ENCODE measurements at places on chromosomes 7 and 10.
A peak's percentile ranks its signal among the peaks of the same experiment; 100 is the strongest.

GRCh38 chr10:34719746-34720145 lies 95.3 kb downstream of the PARD3 start:
- DNase-seq: no peak

- no peak for DNase-seq
Observed at GRCh38 chr7:26419198-26419597, 127.5 kb downstream of the SNX10 start.

GRCh38 chr10:100814751-100815474 lies 69.5 kb downstream of the PAX2 start:
- no peak for DNase-seq

GRCh38 chr10:14374745-14375445 lies 44.2 kb upstream of the FRMD4A start:
- no peak for DNase-seq

DNA sequence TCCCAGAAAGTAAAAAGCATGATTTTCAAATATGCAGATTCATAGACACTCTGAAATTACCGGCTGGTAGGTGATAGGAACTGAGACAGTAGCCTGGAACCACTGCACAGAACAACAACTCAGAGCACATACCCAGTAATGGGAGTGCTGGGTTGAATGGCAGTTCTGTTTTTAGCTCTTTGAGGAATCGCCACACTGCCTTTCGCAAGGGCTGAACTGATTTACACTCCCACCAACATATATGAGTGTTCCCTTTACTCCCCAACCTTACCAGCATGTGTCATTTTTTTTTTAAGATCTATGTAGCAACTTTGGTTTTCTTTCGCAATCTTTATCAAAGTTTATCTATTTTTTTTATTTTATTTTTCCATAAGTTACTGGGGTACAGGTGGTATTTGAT lies 358.8 kb downstream of the CALN1 start:
- no peak for DNase-seq

GRCh38 chr7:42534441-42534840 lies 297.4 kb upstream of the GLI3 start:
- no peak for DNase-seq

DNA sequence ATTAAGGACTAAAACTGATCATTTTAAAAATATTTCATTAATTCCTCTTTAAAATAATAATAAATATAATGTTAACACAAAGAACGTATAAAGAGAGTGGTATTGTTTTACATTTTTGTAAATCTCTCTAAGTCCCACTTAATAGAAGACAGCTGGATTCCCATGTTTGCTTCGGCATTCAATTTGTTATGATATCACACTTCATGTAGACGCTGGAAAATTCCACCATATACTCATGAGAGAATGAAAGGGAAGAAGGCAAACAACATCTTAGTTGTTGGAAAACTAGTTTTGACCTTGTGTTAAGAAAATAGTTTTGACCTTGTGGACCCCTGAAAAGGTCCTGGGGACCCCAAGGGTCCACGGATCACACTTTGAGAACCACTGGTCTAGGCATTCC lies 85.3 kb upstream of the MGMT start:
- no peak for DNase-seq

DNA sequence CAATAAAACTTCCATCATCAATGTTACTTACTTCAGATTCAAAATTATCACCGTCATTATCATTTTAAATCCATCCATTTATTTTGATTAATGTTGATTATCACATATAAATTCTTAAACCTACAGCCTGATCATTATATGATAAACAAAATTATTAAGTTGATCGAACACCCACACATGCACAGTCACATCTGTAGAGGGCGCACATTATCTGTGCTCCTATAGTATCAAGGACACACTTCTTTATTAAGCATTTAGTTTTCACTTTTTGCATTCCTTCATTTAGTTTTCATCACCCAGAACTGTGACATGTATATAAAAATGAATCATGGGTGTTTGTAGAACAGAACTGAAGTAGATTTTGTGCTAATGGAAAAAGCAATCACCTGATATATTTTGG lies 26.2 kb upstream of the ZNF716 start:
- no peak for DNase-seq

DNA sequence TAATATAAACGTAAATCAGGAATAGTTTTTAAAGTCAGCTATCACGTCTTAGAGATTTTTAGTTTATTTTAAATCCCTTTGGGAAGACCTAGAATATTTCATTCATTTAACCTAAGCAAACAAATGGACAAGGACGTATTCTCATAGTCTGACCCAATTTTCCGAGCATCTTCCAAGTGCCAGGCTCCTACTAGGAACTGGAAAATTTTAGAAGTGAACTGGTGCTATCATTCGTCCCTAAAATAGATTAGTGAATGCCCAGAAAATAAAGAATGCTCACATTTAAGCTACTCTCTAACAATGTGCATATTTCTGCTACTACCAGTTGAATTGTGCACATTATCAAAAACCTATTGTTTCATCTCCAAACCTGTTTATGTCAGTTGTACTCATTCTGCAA lies 120.1 kb downstream of the ZFAND4 start:
- no peak for DNase-seq

DNA sequence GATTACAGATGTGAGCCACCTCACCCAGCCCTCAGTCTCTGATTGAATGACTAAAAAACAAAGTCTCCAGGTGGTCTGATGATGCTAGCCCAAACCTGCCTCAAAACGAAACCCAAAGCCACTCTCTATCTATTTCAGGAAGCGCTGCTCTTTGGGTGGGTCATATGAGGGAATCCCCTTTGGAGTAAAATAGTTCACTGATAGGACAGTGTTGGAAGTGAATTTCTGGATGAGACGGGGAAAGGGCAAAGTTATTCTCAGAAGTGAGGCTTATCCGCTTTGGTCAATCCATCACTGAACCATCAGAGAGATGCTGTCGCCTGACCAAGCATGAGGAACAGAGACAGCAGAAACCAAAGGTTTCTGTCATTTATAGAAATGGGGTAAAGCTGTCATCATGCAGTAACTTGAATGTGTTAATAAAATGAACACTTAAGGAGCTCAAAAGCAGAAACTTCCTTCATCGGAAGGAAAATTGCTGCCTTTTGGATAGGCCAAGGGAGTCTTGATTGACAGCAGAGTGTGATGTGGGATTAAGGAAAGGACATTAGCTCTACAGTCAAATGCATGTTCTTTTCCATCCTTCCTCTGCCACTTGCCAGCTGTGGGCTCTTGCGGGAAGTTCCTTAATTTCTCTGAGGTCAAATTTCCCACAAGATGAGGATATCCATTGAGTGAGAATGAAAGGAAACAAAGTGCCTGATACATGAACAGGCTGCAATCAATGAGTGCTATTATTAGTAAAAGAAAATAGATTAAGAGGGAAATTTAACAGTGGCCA lies 64.9 kb upstream of the C1QL3 start:
- no peak for DNase-seq

GRCh38 chr10:48792687-48793096 lies 108.0 kb downstream of the WDFY4 start:
- DNase-seq: no peak

- no peak for DNase-seq
Observed at GRCh38 chr10:117674201-117674600, 131.7 kb downstream of the EMX2 start.

DNA sequence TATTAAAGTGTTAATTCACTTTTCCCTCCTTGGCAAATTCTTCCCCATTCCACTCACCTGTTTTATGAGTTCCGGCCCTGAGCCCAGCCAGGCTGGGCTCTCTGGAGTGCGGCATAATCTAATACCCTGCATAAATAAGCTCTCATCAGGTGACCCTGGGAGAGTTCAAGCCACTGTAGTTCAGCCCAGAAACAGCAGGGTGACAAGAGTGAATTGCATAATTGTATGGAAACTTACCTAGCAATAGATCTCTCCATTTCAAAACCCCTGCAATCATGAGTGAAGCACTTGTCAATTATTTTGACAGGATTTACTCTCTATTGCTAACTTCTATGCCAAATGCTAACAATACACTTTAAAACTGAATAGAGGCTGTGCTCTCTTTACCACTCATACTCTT lies 94.7 kb downstream of the OSBPL3 start:
- no peak for DNase-seq

GRCh38 chr7:79290841-79291497 lies 162.5 kb downstream of the MAGI2 start:
- DNase-seq: no peak

- no peak for DNase-seq
Observed at GRCh38 chr10:75755528-75755927, 324.1 kb downstream of the LRMDA start.

DNA sequence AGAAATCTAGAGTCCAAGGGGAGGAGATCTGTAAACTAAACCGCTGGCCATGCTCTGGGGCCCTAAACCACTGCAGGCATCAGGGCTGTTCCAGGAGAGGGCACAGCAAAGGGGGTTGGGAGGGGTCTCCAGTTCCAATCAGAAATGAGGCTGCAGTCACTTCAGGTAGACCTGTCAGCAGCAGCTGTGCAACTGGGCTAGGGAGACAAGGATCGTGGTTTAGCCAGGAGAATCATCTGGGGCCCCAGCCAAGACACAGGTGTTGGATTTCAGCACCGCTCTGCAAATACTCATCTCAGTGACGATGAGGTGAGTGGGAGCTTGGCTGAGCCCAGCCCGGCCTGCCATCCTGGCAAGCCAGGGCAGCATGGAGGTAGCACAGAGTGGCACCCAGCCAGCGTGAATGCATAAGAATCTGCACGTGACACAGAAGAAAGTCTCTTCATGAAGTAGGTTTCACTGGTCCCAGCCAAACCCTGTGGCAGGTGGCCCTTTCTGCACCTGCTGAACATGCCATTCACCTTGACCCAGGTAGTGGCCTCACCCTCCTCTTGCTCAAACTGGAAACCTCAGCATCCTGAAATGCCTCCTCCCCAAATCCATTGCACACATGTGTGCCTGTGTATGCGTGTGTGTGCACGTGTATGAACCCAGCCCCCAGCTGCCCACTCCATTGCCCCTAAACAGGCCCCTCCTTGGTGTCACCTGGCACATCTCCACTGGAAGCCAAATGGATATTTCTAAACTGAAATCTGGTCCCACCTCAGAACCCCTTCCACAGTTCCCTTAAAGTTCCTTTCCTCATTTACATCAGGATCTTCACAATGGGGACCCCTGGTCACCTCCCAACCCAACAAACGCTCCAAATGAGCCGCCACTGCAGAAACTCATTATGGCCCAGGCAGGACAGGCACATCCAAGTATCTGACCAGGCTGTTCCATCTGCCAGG lies 9.6 kb downstream of the GPRIN2 start:
- no peak for DNase-seq

DNA sequence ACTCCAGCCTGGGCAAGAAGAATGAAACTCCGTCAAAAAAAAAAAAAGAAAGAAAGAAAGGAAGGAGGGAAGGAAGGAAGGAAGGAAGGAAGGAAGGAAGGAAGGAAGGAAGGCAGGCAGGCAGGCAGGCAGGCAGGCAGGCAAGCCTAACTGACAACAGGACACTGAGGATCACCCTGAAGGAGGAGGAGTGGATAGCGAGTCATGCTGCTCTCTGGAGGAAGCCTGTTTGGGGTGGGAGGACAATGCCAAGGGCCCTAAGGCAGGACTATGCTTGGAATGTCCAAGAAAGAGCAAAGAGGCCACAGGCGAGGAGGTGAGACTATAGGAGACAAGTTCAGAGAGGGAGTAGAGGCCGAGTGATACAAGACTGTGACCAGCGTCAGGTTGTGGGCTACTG lies 107.0 kb upstream of the PARD3 start:
- DNase-seq: no peak

DNA sequence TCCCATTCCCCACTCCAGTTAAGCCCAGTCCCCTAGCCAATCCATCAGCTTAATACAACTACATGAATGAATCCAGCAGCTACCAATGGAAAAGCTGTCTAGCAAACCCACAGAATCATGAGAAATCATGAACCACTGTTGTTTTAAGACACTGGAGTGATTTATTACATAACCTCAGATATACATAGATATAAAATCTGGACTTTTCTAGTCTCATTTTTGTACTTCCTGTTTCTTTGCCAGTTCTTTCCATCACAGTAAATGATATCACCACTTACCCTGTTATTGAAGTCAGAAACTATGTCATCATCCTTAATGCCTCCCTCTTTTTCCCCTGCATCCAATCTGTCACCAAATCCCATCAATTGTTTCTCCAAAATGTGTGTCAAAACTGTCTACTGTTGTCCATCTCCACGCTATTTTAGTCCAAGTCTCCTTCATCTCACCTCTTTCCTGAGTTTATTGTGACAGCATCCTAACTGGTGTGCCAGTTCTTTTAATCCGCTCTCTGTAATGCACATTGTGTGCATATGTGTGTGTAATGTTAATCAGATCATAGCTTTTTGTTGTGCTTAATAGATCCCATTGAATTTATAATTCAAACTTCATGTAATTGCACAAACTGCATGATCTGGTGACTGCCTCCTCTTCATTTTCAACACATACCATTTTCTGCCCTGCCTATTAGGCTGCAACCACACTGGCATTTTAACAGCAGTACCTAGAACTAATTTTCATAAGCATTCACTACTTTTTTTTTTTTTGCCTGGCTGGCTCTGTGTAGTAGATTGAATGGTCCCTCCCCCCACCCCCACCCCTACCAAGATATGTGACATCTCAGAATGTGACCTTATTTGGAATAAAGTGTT lies 56.0 kb downstream of the MKLN1 start:
- DNase-seq: no peak

- DNase-seq: peak; percentile 72
Observed at GRCh38 chr10:97016728-97017473, 168.9 kb downstream of the SLIT1 start.

- DNase-seq: no peak
Observed at GRCh38 chr10:93346694-93347093, 135.4 kb downstream of the MYOF start.

GRCh38 chr7:21704359-21704758 lies 161.5 kb downstream of the DNAH11 start:
- DNase-seq: no peak
